GM10248 (cell line): ENCODE measurements at places on chromosomes 12 and 14.

GRCh38 chr14:72545411-72546311, 348.2 kb downstream of the DPF3 start:
- DNase-seq = no peak

GRCh38 chr14:34711169-34711568, 3.2 kb downstream of the CFL2 start:
- peak; percentile 47 for DNase-seq

DNA sequence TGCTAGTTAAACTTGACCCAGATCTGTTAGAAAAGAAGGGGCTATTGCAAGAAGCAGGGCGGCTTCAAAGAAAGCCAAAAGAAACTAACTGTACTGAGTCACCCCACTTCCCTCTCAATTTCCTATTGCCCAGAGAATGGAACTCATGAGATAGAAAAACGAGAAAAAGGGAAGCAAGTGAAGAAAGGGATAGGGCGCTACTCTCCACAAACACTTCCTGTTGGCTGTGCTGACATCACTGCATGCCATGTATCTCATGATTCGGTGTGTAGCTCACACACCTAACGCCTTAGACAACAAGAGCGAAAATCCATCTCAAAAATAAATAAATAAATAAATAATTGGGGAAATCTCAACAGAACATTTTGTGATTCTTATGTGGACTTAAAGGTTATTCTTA, 13.0 kb upstream of the P2RX4 start:
- DNase-seq = no peak

- DNase-seq = no peak
These were observed 19.5 kb downstream of the PSMC1 start for GRCh38 chr14:90275820-90276219.

DNA sequence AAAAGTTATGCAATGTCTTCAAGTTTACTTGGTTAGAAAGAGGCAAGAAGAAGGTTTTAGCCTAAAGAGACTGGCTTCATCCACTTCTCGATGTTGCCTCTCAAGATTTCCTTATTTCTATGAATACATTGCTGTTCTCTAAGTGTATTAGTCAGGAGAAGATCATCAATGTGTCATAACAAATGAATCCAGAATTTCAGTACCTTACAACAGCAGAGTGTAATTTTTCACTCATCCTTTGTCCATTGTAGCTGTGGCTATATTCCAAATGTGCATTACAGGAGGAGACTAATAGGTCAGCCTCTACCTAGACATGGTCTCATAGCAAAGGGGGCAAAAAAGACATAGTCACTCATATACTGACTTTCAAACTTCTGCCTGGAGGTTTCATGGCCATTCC, 579.1 kb downstream of the PRKD1 start:
- no peak for DNase-seq

GRCh38 chr12:10214136-10214894, 1.6 kb downstream of the GABARAPL1 start:
- DNase-seq = no peak

- no peak for DNase-seq
These were observed 57.5 kb upstream of the PIWIL1 start for GRCh38 chr12:130280231-130280630.

- no peak for DNase-seq
These were observed 31.1 kb downstream of the METAP2 start for GRCh38 chr12:95505039-95505438.
